ENCODE measurements at places on chromosomes 2 and 18.

GRCh38 chr2:210577263-210578071, 21.1 kb downstream of the CPS1 start:
- peak; percentile 34 for DNase-seq

GRCh38 chr2:10939058-10939457, 27.3 kb downstream of the KCNF1 start:
- no peak for DNase-seq

DNA sequence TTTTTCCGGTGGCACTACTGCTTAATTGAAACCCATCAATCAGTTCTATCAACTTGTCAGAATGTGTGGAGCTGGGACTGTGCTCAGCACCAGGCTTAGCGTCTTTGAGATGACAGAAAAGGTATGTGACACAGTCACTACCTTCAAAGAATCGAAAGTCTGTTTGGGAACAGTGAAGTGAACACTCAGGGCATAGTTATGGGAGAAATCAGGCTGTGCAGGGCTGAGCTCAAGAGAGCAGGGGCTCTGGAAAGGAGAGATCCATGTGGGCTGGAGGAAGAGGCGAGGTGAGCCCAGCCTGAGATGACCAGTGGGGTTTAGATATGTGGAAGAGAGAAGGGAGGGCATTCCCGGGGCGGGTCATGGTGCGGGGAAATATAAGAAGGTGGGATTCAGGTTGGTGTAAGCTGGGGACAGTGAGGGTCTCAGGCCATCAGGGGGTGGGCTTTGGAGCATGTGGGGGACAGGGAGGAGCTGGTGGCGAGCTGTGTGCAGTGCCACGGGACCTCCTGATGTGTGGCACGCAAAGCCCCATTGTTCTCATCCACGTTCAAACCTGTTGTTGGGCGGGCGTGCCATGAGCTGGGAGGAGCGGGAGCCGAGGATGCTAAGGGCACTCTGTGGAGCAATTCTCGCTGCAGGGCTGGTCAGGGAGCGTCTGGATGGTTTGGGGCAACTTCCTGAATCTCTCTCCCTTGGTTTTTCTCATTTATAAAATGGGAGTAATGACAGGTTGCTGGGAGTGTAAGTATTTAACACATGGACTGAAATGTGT, 72.5 kb downstream of the VAPA start:
- DNase-seq, result no peak

DNA sequence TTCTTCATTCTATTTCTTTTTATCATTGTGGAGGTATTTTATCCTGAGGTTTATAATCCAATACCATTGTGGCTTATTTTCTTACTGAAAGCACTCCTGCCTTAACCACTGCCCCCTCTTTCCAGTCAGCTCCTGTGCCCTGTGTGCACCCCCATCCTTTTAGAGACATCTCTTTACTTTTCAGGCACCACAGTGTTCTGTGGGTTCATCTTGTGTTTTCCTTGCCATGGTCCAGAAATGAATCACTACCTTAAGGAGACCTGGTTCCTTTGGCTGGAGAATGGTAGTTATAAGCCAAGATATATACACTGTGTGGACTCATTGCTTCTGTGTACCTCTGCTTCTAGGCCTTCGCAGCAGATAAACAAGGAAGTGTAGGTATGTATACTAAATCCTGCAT, 278.3 kb downstream of the PTGR3 start:
- no peak for DNase-seq

DNA sequence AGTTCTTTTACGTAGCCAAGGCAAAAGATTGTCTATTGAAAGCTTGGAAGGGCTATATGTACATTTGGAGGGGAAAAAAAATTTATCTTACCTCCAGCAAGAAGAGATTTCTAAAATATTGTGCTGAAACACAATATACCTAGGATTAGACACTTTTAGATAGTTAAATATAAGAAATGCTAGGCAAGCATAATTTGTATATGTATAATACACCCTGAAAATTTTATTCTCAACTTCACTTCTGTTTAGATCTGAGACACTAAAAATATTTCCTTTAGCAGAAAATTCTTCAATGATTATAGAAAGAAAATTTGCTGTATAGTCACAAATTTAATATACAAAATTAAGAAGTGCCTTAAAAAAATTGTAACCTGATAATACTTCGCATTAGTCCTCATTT, 42.6 kb downstream of the ITGAV start:
- no peak for DNase-seq

- DNase-seq, result no peak
Observed at GRCh38 chr2:192948316-192948715, 753.6 kb upstream of the TMEFF2 start.

DNA sequence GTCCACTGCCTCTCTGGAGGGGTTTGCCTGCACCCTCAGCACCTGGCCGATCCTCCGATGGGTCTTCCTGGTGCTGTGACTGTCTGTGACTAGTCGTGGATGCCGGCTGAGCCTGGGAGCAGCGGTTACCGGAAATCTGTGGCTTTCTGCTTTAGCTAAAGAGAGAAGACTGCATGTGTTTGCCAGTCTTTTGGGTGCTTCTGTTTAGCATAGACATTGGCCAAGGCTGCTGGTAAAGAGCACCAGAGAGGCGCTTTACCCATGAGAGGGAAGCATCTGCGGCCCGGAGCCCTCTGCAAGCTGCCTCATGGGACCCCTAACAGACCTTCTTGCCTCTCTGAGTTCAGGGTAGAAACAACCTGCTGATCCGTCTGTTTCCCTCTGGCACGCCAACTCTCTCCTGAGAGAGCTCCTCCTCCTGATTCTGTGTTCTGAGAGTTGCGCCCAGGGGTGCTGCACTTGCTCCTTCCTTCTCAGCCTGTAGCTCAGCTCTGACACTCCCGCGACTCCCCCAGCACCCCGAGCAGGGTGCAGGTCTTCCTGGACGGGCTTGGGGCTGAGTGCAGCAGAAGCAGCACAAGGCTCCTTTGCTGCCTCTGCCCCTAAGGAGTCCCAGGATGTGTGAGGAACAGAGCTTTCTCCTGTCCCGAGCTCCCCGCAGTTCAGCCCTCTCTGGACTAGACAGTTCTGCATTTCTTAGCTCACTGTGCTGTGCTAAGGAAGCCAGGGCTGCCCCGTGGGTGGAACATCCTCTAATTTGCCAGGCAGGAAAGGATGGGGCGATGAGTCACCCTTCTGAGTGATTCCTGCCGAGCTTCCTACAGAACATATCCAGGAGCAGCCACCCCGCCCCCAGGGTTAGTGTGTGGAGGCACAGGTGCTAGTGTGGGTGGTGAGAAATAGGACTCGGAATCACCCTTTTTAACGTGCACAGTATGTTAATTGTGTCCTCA, 203.2 kb downstream of the SH3RF3 start:
- DNase-seq, result peak; percentile 30

- DNase-seq, result no peak
Observed at GRCh38 chr2:111984213-111984604, 70.9 kb upstream of the TMEM87B start.

DNA sequence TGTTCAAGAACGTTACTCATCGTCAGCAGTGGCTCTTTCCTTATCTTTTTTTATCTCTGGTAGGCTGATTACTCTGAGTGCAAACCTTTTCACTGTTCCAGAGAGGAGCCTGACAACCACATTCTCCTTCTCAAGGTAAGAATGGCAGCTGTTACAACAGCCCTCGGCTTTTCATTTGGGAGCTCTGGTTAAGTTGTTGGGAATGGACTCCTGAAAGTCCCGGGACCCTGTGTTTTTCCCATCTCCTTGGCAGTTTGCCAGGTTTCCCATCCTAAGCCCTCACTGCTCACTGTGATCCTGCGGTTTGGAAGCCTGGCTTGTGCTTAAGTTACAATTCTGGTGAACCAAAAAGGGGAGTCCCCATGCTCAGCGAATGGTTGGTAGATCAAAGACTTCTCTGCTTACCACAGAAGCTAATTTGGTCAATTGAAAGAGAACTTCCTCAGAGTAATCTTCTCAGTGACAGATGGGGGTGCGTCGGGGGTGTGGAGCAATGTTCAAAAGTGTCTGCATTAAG, 122.3 kb downstream of the LYPD6B start:
- no peak for DNase-seq

DNA sequence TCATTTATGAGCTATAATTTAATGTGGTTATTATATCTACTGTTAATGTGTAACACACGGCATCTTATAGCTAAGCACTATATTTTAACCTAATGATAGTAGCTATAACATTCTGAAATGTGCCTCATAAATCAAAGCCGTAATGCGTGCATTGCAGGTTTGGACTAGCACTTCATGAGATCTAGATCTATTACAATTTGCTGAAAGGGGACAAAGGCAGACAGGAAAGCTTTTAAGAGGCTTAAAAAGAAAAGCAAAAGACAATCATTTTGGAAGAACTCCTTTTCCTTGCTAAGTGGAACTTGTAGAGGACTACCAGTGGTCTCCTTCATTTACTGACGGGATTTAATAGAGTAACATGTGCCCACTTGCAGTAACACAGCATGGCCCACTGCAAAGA, 213.1 kb downstream of the NBAS start:
- no peak for DNase-seq

DNA sequence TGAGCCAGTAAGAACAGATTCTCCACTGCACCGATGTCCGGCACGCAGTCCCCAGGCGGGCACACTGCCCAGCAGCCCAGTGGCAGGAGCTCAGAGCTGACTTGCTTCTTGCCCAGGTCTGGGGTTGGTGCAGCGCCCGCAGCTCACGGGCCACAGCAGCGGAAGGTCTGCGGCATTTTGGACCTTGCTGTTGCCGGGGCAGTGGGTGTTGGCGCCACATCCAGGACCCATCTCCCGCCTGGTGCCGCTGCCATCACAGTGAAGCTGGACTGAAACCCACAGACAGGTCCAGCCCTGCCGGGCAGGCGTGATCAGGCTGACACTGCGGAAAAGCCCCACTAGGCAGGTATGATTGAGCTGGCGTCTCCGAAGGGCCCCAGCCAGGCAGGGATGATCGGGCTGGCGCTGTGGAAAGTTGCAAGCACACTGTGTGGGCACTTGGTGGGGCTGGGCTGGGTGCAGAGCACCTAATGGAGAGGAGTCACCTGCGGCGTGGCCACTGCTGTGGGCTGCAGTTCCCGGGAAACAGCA, 75.5 kb downstream of the SLC66A2 start:
- DNase-seq, result no peak

DNA sequence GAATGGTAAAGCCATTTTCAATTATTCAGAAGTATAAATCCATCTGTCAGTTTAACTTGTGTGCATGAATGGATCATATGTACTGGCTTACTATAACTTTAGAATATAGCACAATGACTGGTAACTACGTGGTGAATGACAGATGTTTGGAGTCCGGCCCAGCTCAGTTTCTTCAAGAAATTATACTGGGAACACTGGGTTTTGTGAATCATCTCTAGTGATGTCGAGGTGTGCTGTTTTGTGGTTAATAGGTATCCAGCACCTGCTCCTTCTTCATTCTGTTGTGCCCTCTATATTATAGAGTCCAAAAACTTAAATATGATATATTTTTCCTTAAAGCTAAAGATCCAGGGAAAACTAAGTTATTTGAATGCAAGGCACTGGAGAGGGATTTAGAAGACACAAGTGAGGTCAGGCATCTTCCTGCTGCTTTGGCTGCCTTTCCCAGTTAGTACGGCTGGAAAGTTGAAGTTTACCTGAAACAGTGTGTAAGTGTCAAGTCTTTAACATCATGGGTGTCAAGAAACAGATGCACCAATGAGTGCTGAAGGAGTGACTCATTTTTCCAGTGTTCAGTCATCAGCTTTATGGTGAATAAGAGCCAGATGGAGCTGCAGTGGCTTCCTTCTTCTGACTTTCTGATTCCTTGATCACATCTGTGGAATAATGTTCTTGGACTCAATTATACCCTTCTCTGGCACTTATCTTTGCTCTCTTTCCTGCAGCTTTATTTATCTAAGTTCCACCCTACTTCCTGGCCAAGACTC, 1079.5 kb upstream of the CELF4 start:
- DNase-seq, result no peak

DNA sequence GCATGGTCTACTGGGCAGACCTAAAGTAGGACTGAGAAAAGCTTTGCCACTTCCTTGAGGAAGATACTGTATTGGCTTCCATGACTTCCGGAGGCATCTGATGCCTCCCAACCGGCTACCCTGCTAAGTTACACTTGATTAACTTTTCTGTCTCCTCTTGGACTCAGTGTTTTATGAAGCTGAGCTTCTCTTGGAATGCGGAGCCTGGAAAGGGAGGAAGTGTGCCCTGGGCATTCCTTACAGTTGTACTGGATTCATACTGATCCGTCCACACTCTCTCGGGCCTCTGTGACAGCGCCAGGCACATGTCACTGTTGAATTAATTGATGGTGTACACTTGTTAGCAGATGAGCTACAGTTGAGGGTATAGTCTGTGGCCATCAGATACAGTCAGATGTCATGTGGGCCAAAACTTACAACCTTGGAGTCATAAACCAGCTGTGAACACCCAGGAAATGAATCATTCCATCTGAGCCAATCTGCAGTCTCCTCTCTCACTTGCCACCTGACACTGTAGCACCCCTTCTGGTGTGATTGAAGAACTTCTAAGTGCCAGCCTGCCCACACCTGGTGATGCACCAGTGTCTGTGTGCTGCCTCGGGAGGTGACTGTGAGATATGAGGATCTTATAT, 122.5 kb downstream of the FHOD3 start:
- peak; percentile 23 for DNase-seq

DNA sequence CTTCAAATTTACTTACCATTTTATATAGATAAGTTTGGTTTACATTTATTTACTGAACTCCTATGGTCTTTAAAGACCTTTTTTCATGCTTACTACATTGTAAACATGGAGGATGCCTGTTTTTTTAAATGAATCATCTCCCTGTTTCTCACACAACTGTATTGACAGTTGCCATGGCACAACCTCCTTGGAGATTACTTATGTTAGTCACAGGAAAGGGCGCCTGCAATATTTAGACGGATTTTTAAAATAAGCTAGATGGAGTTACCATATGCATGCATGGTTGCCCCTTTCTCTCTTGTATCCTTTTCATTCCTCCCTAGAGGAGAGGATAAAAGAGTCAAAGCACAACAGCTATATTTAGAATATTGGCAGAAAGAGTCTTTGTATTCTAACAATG, 34.8 kb upstream of the CCDC102B start:
- DNase-seq, result no peak

- peak; percentile 75 for DNase-seq
Observed at GRCh38 chr2:196592331-196592910, 47.1 kb upstream of the CCDC150 start.

- DNase-seq, result no peak
Observed at GRCh38 chr2:114346658-114347057, 95.8 kb upstream of the DPP10 start.

DNA sequence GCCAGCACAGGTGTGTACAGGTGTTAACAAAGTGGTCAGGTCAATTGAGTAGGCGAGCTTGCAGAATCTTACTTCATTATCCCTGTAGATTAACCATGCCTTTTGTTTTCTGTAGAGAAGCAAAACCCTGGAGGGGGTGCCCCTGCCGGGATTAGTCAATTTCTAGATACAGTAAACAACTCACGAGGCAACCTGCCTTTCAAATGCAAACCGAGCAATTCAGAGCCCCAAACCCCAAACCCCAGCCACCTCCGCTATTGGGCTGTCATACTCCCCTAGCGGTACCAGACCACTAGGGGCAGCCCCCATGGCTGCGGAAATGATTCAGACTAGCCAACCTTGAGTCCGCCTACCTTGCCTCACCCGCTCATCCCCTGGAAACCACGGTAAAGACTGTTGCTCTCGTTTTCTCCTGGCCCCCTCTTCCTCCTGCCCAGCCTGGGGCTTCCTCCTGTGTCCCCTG, 61.4 kb upstream of the KIF5C start:
- DNase-seq, result no peak

- no peak for DNase-seq
Observed at GRCh38 chr18:23377669-23378301, 75.3 kb upstream of the RIOK3 start.

- DNase-seq, result no peak
Observed at GRCh38 chr2:15485949-15486348, 75.2 kb downstream of the NBAS start.

Data from SHP77 (cell line).